ENCODE measurements at places on chromosomes 2 and 18. TPM values are rescaled to one million over a fixed set of nuclear protein-coding genes. Genes with fewer than 3 reads are reported as not detected.

ZSWIM2 gene
- total RNA-seq: not detected

GNAL gene
- total RNA-seq: 0.32 TPM

CD8B2 gene
- 0.15 TPM for total RNA-seq

CLEC4F gene
- total RNA-seq: not detected

ANKRD23 gene
- total RNA-seq: 6.8 TPM

HEATR5B gene
- 23.2 TPM for total RNA-seq

Measured in activated T-helper 17 cell treated with anti-CD3 and anti-CD28 coated beads, Interleukin-2, amount 50 U/mL, for 72 hours (primary cell).